NCI-H2029 (cell line): ENCODE measurements at places on chromosomes 6 and 20.
A peak's percentile ranks its signal among the peaks of the same experiment; 100 is the strongest.

DNA sequence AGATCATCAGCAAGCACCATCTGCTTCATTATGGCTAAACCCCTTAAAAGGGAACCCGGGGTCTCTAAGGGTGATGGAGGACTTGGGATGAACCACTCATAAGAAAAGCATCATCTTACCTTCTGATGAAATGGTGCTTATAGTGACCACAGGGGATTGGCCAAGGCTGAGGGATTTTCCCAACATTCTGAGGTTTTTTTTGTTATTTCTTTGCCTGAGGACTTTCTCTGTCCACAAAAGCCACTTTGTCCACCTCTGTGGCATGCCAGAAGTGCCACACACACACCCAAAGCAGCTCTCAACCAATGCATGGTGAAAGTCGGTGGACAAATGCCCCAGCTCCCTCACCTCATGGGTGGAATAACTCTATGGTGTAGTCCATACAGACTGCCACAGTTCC, 79.3 kb upstream of the TOP1 start:
- DNase-seq = no peak

DNA sequence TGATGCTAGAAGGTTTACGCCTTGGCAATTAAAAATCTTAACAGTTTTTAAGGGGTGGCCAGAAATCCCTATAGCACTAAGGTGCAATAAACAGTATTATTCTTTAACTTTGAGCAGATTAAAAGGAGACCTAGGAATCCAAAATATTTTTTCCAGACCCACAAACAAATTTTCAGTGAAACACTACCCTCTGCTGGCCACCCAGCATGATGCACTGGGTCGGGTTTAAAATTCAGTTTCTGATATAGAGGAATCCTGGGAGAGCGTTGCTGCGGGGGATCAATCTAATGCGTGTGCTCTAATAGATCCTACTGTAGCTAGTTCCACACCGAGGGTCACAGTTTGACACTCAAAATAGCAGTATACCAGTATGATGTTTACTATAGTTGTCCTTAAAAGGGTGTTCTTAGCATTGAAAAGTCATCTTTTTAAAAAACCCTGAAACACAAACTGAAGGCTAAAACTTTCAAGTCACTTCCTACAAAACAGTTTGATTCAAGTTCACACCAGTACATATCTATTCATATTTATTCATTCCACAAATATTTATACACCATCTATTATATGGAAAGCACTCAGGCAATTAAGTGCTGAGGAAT, 10.2 kb downstream of the UBE3D start:
- peak; percentile 7 for DNase-seq

GRCh38 chr6:114080891-114081510, 110.1 kb upstream of the HDAC2 start:
- DNase-seq = no peak

DNA sequence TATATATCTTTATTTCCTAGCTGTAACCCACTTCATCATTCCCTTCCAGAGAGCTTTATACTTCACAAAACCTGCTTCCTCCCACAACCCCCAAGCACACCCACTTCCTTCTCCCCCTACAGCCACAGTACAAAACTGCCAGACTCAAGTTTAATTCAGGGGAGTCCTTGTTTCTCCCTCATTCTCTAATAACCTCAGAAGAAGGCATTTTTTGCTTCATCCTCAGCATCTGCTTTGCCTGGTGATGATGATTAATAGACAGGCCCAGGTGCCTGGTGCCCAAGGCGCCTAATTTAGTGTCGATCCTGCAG, 414.3 kb downstream of the KIF16B start:
- no peak for DNase-seq

DNA sequence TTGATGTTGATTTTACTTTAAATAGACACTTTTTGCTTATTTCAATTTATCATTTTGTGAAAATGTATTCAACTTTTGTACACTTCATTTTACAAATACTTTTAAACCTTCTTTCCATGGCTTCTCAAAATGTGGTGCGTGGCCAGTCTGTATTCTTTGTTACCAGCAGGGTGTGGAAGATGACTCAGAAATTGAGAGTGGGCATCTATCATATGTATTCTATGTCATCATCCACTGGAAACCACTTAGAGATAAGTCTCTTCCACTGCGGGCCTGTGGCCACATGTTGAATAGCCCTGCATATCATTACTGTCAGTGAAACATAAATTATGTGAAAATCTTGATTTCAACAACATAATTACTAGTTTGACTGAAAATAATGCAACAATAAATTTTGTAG, 52.6 kb upstream of the MC3R start:
- DNase-seq = no peak

DNA sequence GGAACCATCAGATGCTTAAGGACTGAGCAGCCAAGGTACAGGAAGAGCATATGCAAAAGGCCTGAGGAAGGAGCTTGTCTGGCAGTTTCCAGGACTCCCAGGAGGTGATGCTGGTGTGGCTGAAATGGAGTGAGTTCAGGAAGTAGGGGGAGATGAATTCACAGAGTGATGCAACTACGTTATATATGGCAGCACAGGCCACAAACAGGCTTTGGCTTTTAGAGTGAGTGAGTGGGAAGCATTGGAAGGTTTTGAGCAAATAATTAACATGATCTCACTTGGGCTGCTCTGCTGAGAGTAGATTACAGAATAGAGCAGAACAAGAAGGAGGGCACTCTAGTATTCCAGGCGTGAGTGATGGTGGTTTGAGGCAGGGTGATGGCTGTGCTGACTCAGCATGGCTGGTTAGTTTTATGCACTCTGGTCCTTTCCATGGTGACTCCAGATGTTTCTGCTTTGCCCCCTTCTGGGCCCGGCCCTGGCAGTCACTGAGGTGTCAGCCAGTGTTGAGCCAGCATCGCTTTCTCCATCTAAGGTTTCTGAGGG, 6.5 kb downstream of the BTN2A2 start:
- no peak for DNase-seq

DNA sequence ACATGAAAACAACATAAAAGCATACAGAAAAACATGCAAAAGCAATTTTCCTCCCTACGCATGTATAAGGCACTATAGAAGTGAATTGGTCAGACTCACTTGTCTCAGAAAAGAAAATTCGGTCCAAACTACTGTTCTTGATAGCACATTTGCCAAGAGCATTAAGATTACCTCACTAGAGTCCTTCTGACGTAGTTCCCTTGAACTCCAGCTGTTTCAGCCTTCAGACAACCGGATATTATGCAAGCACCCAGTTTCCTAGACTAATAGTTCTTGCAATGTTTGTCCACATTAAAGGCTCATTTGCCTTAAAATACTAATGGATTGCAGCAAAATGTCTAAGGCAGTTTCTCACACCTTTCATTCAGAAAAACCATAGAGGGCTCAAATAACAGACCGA, 2.5 kb upstream of the CASS4 start:
- DNase-seq = no peak

DNA sequence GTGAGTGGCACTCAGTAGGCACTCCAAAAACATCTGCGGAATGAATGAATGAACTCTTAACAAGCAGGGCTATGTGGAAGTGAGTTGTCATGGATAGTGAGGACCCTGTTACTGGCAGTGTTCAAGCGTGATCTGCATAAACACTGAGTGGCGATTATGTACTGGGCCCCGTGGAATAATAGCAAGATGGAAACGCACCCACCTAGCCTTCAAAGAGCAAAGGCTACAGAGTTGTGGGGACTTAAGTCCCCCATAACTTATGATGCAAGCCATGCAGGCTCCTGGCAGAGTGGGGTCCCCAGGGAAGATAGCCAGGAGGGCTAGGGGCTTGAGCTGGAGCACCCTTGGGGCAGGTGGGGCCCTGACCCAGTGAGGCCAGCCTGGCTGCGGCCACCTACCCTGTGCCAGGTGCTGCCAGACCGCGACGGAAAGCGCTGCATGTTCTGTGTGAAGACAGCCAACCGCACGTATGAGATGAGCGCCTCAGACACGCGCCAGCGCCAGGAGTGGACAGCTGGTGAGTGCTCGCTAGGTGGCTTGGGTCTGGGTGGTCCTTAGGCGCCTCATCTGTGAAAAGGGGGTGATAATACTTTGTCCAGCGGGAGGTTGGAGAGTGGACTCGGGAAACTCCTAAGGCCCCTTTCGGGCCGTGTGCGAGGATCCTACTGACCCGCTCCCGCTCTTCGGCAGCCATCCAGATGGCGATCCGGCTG, 20.0 kb downstream of the DEF6 start:
- DNase-seq = no peak

- DNase-seq = no peak
These were observed 154.0 kb upstream of the CITED2 start for GRCh38 chr6:139528471-139528870.

GRCh38 chr6:79305020-79305419, 70.5 kb upstream of the HMGN3 start:
- DNase-seq = no peak

GRCh38 chr6:42251500-42251899, 33.8 kb upstream of the MRPS10 start:
- DNase-seq = no peak

DNA sequence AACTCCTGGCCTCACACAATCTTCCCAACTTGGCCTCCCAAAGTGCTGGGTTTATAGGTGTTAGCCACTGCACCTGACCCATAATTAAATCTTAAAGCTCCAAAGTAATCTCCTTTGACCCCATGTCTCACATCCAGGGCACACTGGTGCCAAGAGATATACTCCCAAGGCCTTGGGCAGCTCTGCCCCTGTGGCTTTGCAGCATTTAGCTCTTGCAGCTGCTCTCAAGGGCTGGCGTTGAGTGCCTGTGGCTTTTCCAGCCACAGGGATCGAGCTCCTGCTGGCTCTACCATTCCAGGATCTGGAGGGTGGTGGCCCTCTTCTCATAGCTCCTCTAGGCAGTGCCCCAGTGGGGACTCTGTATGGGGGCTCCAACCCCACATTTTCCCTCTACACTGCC, 49.3 kb upstream of the CD2AP start:
- DNase-seq = no peak

GRCh38 chr20:6053064-6053775, 640 bp downstream of the LRRN4 start:
- no peak for DNase-seq

GRCh38 chr20:2658414-2659354, 5.3 kb downstream of the IDH3B start:
- DNase-seq = no peak

DNA sequence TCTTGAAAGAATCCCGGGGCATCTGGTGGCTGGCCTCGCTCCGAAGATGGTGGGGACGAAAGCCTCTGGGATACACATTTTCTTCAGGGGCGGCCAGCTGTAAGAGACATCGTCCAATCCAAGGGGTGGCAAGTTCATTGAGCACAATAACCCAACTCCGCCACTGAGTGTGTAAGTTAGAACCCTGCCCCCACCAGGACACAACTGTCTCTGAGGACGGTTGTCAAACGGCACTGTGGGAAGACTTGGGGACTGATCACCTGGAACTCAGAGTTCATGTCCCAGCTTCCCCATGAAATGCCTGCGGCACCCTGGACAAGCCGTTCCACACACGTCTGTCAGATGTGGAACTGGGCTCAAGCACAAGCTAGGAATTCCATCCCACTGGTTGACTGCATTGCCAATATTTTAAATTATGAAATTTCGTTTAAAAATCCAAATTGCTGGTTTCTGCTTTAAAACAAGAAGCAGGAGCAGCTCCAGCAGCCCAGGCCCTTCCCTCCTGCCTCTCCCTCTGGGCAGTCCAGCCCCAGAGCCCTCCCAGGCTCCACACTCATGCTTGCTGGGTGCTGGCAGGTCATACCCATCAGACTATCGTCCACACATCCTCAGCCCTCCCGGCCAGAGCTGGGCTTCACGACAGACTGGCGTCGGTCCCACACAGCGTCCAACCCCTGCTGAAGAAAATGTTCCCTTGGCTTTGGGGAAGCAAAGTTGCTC, 80.9 kb upstream of the AFDN start:
- no peak for DNase-seq

DNA sequence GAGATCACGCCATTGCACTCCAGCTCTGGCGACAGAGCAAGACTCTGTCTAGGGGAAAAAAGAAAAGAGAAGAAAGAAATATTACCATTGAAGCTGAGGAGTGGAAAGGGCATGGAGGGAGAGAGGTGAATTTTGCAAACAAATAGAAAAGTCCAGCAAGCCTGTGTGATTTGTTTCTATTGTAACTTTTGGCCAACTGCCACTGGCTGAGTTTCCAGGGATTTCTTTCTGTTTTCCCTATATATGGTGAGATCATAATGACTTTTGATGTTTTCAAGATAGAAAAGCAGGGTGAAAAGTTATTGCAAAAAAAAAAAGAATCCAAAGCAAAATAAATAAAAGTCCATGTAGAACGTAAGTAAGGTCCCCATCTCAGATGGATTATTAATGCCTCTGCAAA, 184.2 kb upstream of the RALGAPA2 start:
- no peak for DNase-seq

- DNase-seq = no peak
These were observed 40.6 kb upstream of the JAG1 start for GRCh38 chr20:10714236-10714975.

DNA sequence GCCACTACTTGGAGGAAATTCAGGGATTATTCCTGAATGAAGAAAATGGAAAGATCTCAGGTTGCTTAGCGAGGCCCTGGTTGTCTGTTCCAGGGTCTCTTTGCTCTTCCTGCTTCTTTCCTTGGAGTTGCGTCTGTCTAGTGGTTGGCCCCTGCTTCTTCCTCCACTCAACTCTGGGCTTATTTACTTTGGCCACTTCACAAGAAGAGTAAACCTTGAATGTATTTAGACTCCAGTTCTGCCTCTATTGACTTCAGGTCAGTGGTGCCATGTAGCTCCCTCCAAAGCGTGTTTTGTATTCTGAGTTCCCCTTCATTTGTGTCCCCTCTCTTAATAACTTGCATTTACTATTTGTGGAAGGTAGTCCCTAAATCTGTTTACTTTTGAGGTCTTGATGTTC, 456.5 kb downstream of the UTRN start:
- no peak for DNase-seq

DNA sequence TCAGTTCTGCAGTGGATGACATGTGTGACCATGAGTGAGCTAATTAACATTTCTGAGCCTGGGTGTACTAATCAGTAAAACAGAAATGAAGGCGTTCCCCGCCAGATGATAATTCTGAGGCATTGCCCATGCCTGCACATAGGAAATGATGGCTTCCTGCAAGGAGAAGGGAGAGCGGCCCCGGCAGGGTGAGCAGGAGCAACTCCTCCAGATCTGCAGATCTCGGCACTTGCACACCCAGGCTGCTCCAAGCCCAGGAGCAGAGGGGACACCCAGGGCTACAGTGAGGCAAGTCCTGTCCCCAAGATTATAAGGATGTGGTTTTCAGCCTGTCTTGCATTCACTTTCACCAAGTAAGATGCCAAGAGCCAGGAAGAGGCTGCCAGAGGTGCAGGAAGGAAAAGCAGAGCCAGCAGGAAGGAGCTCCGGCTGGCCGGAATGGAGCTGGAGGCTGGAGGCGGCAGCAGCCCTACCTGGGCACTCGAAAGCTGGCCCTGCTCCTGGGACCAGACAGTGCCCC, 177.5 kb upstream of the CST7 start:
- DNase-seq = no peak
